ENCODE measurements at places on chromosomes 7 and 10.

DNA sequence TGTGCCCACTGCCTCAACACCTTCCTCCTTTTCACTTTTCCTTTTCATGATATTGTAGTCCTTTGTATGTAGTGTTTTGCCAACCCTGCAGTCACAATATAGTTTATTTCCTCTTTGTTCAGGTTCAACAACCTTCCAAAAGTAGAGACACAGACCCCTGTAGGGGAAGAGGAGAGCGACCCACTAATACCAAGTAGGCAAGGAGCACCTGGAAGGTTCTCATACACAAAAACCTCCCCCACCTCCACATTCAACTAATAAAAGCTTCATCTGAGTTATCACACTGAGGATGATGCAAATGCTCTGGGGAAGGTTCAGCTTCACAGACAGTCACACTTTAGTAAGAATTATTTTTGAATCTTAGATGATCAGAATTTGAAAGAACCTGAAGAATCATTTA lies 41.6 kb downstream of the PIK3AP1 start:
- no peak for DNase-seq

GRCh38 chr7:155166108-155166507 lies 96.0 kb downstream of the HTR5A start:
- DNase-seq = no peak

GRCh38 chr10:9285690-9286089 lies 1231.2 kb downstream of the GATA3 start:
- DNase-seq = no peak

DNA sequence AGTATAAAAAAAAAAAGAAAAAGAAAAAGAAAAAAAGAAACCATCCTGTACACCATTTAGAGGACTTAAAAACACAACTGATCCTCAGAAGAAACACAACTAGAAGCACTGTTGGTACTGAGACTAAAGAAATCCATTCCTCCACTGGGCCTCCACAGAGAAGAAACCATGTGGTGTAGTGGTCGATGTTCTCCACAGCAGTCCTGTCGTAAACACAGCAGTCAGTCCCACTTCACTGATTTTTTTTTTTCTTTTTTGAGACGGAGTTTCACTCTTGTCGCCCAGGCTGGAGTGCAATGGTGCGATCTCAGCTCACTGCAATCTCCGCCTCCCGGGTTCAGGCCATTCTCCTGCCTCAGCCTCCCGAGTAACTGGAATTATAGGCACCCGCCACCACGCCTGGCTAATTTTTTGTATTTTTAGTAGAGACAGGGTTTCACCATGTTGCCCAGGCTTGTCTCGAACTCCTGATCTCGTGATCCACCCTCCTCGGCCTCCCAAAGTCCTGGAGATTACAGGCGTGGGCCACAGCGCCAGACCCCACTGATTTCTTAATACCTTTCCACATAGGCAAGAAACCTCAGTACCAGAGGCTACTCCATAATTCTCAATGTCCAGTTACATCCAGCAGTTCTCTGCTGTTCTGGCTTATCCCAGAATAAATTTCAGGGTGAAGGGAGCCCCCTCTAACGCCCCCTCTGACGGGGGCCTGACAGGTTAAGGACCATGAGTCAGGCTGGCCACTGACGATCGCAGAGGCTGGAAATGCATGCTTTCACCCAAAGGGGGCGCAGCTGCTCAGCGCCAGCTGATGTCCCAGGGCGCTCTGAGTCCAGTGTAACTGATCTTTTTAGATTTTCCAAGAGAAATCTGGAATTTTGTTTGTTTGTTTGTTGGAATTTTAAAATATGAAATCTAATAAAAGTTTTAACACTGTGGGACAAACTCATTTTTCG lies 24.8 kb upstream of the FFAR4 start:
- no peak for DNase-seq

DNA sequence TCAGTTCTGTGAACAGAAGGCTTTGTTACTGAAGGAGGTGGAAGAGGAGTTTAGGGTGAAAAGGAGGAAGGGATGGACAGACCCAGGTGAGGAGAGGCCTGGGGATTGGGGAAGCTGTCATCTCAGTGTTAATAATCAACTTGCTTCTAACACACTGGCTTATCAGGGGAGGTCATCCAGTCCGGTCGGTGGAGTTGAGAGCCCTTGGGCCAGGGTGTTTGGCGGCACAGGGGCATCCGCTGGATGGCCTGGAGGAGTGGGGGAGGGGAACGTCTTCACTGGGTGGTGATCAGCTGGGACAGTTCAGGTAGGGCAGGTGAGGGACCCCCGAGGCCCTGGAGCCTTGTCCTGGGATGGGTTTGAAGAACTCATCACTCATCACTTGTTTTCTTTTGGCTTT lies 33.9 kb downstream of the SHH start:
- DNase-seq = no peak

- DNase-seq = no peak
Measured at GRCh38 chr10:25300073-25300472, 125.3 kb downstream of the GPR158 start.

DNA sequence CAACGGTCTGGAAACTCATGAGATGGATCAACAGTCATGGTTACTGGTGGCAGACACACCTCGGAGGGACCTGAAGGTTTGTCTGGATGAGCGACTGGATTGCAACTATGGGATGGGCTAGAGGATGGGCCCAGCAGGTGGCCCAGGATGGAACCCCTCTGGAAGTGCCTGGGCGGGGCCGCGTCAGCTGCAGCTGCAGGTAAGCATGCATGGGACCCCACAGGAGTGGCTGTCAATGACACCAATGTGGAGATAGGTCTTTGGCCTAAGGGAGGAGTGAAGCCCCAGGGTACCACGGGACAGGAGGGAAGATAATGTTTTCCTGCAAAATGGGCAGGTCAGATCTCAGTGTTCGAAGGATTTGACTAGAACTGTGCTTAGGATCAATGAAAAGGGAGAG lies 103.4 kb downstream of the LANCL2 start:
- DNase-seq = no peak

- no peak for DNase-seq
Measured at GRCh38 chr10:1602037-1602484, 135.3 kb downstream of the ADARB2 start.

GRCh38 chr10:63454631-63455030 lies 11.1 kb downstream of the JMJD1C start:
- no peak for DNase-seq

GRCh38 chr7:125149151-125149550 lies 219.5 kb upstream of the POT1 start:
- no peak for DNase-seq

DNA sequence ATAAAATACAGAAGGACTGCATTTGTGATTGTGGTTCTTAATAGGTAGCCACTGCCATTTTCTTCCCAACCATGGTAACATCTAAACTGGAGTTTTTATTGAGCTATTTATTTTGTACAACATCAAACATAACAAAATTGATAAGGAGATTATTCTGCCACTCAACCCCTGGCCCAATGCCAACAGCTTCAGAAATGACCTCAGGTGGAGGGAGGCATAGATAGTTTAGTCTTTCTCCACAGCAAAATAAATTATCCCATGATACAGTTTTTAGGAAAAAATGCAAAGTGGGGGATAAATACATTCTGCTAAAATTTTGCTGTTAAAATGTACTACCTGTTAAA lies 57.6 kb downstream of the LRRTM3 start:
- no peak for DNase-seq

DNA sequence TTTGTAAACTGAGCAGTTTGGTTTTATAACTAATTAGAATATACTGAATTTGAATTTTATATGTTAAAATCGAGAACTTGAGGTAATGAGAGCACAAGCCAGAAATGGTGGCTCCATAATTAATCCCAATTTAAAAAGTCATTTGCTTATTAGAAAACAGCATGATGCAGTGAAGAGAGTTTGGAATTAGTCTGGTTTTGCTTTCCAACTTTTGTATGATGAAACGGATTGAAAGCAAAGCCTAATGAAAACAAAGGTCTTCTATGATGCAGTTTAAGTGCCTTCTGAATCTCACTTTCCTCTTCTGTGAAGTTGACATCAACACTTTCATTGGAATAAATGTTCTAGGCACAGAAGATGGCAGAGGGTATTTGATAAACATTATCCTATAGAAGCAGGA lies 89.4 kb downstream of the SORCS1 start:
- no peak for DNase-seq

- DNase-seq = no peak
Measured at GRCh38 chr10:127203067-127203466, 6.7 kb upstream of the INSYN2A start.

- no peak for DNase-seq
Measured at GRCh38 chr7:125681508-125681907, 751.9 kb upstream of the POT1 start.

DNA sequence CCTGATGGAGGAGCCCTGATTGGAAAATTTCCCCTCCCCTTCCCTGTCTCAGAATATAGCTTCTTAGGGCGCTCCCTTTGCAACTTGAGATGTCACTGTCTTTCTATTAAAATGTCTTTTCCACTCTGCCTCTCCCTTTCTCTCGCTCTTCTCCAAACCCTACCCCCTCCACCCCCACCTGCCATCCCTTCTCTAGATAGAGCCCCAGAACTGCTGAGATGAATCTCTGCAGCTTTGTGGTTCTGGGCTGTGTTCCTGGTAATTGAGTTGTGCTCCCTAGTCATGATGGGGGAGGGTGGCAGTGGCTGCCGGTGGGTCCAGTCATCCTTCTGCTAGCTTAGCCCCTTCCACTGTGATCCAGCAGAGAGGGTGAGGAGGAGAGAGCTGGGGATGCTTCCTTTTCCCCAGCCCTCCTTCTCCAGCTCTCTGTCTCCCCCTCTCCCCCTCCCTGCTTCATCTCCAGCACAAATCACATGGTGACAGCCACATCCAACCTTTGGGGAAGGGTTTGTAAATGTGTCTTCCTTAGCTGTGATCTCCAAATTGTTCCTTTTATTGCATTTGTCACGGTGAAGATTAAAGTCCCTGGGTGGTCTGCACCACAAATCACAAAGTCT lies 50.8 kb upstream of the BTRC start:
- DNase-seq = no peak

DNA sequence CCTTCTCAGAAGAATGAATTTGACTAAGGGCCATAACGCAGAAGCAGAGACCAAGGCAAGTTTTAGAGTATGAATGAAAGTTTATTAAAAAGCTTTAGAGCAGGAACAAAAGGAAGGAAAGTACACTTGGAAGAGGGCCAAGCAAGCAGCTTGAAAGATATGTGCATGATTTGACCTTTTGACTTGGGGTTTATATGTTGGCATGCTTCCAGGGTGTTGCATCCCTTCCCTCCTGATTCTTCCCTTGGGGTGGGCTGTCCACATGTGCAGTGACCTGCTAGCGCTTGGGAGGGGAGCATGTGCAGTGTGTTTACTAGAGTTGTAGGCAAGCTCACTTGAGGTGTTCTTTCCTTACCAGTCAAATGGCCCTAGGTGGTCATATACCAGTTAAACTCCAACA lies 37.9 kb upstream of the LRRN3 start:
- DNase-seq = no peak

GRCh38 chr10:6780008-6780677 lies 200.1 kb upstream of the PRKCQ start:
- DNase-seq = no peak

DNA sequence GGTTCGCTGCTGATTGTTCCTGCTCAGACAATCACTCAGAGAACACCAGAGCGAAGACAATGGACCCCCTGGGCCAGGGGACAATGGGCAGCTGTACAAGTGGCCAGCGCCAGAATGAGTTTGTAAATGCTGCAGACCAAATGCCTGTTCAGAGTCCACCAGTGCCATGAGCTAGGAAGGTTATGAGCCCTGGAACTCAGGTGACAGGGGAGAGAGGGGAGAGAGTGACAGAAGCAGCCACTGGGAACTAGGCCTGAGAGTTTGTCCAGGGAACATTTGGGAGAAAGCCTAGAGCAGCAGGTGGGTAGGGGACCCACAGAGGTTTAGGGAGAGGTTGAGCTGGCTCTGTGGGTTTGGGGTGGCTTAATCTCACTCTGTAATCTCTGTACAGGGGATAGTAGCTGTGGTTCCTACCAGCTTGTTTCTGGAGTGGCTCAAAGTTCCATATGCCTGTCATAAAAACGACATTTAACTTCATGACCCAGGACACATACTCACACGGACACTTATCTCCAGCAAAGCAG lies 60.4 kb downstream of the C10orf105 start:
- DNase-seq = no peak

GRCh38 chr7:133442818-133443217 lies 189.9 kb downstream of the EXOC4 start:
- no peak for DNase-seq

GRCh38 chr7:142807855-142808460 lies 37.2 kb downstream of the PRSS2 start:
- no peak for DNase-seq

GRCh38 chr7:96135241-96135640 lies 186.7 kb downstream of the SLC25A13 start:
- DNase-seq = no peak
